ENCODE measurements at places on chromosomes 13 and 19.
A peak's percentile ranks its signal among the peaks of the same experiment; 100 is the strongest.

DNA sequence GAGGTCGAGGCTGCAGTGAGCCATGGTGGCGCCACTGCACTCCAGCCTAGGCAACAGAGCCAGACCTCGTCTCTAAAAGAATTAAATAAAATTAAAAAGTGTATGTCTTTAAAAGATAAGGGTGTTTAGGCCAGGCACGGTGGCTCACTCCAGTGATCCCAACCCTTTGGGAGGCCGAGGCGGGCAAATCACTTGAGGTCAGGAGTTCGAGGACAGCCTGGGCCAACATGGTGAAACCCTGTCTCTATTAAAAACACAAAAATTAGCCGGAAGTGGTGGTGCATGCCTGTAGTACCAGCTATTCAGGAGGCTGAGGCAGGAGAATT is 7.5 kb upstream of the SDHAF1 start:
- peaks cover 28% of the 10 kb centered on the region for H3K27me3 ChIP-seq
- H3K36me3 ChIP-seq, result no peaks in the 10 kb centered on the region
- no peak overlapping the region for H3K4me3 ChIP-seq
- no peak overlapping the region for H3K27ac ChIP-seq
- DNase-seq, result no peak

DNA sequence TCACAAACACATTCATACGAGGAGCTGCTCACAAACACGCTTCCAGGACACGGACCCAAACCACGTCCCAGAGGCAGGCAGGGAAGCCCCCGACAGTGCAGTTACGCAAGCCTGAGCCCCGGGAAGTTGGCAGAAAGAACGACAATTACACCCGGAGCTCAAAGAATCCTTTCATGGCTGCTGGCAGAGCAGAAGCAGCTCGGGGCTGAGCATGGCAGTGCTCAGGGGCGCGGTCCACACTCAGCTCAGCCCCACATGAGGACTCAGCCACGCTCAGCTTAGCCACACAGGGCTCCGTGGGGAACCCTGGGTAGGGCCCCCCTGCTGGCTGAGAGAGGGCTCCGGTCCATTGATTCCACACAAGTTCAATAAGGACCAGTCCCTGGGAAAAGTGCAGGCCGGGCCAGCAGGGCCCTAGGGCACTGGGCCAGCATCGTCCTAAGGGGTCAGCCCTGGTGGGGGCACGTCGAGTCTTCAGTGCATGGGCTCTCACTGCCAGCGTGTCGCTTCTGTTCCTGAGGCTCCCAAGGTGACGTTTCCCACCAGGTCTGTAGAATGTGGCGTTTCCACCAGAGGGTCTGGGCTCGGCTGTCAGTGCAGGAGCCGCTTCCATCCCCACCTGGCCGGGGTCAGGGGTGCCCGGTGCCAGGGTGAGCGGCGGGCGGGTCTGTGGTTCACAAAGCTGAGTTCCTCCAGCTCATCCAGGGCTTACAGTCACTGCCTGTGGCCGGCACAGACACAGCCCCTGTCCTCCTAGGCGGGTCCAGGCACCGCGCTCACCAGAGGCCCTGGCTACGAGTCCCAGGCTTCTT is 23.1 kb downstream of the GAS6 start:
- DNase-seq, result no peak
- H3K4me1 ChIP-seq, result peaks cover 35% of the 10 kb centered on the region
- no peak overlapping the region for H3K4me3 ChIP-seq
- H3K27me3 ChIP-seq, result no peaks in the 10 kb centered on the region
- H3K36me3 ChIP-seq, result no peaks in the 10 kb centered on the region
- peak overlapping the region; percentile 43 for H3K27ac ChIP-seq

- no peaks in the 10 kb centered on the region for H3K27me3 ChIP-seq
- no peak overlapping the region for H3K27ac ChIP-seq
- H3K36me3 ChIP-seq, result no peaks in the 10 kb centered on the region
- H3K4me1 ChIP-seq, result no peaks in the 10 kb centered on the region
Observed at GRCh38 chr19:3642987-3643673, 16.5 kb upstream of the CACTIN start.

- no peaks in the 10 kb centered on the region for H3K27me3 ChIP-seq
- H3K36me3 ChIP-seq, result no peaks in the 10 kb centered on the region
- DNase-seq, result peak; percentile 81
Observed at GRCh38 chr19:51097166-51097738, 11.0 kb downstream of the CTU1 start.

DNA sequence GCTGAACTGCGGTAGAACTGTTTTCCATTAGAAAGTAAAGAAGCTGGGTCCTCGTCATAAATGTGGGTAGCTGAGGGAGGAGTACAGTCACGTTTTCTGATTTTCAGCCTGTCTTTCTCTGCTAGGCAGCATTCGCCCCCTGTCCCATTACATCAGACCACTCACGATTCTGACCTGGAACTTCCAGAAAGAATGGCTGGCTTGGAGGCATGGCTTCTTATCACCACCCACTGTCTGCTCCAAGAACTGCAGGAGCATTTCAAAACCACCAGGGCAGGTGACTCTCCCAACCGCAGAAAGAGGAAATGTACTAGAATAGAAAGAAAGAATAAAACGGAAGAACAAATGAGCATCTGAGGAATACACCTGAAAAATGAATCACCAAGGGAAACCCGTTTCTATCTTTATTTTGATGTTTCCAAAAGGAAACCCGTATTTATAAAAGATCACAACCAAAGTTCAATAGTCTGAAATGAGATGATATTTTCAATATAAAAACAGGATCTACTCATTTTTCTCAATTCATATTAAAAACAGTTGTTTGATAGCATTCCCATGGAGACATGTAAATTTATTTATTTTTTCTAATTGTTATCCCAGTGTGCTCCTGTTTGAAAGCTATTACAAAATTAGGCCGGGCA is 22.1 kb upstream of the POMP start:
- no peak overlapping the region for H3K27ac ChIP-seq
- no peak overlapping the region for H3K4me3 ChIP-seq
- DNase-seq, result peak; percentile 79
- no peaks in the 10 kb centered on the region for H3K27me3 ChIP-seq
- no peaks in the 10 kb centered on the region for H3K4me1 ChIP-seq

DNA sequence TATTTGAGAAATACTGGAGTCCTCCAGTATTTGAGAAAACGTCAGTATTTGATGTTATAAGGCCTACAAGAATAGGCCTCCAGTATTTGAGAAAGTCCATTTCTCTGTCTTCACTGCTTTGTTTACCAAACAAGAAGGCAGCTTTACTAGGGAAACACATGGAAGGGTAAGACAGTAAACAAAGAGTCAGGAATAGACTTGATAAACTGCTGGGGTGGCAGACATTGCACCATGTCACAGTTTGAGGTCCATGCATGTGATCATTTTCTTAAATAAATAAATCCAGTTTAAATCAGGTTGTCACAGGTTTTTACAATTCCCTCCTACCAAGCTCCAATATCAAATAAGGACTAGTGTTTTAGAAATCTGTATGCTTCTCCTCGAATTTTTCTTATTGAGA is 1431.0 kb upstream of the SPRY2 start:
- DNase-seq, result no peak
- no peaks in the 10 kb centered on the region for H3K36me3 ChIP-seq
- H3K27me3 ChIP-seq, result no peaks in the 10 kb centered on the region
- peak overlapping the region; percentile 36 for H3K27ac ChIP-seq
- peaks cover 4% of the 10 kb centered on the region for H3K4me1 ChIP-seq

DNA sequence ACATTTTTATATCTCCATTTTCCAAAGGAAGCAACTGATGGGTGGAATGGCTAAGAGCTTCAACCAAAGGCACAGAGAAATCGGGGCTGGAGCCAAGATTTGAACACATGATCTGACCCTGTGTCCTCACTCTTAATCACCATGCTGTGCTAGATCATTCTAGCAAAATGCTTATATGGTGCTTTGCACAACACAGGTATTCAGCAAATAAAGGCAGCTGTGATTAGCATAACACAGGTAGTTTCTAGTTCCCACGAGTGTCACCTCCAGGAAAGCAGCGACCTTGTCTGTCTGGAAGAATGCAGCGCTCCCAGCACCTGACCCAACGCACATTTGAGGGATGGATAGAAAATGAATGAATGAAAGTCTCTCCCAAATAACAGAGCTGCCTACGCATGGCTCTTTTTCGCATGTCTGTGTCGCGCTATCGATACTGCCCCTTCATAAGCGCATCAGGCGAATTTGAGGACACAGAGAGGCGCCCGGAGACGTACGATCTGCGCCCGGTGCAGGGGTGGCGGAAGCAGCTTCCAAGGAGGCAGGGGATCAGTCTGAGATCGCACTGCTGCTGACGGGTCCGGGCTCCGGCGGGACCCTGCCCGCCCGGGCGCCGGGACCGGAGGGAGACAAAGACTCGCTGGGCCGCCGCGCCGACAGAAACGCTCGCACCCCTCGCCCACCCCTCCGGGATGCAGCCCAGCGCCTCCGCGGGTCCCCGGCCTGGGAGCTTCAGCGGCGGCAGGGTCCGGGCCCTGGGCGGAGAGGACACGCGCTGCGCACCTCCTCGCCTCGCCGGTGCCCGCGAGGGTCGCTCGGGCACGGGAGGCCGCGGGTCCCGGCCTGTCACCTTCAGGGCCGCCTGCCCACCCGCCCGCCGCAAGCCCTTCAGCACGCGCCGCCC is 609 bp downstream of the EPS15L1 start:
- H3K4me1 ChIP-seq, result peaks cover 14% of the 10 kb centered on the region
- peak overlapping the region; percentile 76 for H3K4me3 ChIP-seq
- peak overlapping the region; percentile 78 for H3K27ac ChIP-seq
- DNase-seq, result peak; percentile 39
- no peaks in the 10 kb centered on the region for H3K36me3 ChIP-seq

DNA sequence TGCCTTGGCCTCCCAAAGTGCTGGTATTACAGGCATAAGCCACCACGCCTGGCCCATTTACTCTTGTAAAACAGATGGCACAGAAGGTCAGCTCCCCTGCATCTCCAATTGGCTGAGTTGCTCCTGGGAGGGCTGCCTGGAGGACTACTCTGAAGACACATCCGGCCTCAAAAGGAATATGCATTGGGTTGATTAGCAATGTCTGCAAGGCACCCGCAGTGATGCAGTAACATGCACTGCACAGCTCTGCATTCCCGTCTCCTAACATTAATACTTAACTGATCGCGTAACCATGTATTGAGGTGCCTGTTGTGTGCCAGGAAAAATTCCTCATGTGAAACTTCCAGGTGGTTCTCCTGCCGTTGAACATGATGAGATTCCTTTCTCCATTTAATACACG is 5.0 kb downstream of the ELAVL3 start:
- H3K27me3 ChIP-seq, result peaks cover 35% of the 10 kb centered on the region
- no peak overlapping the region for H3K27ac ChIP-seq
- no peak for DNase-seq
- H3K36me3 ChIP-seq, result no peaks in the 10 kb centered on the region

- H3K27me3 ChIP-seq, result no peaks in the 10 kb centered on the region
- peak overlapping the region; percentile 97 for H3K27ac ChIP-seq
- peaks cover 23% of the 10 kb centered on the region for H3K4me1 ChIP-seq
- H3K4me3 ChIP-seq, result no peak overlapping the region
- no peaks in the 10 kb centered on the region for H3K36me3 ChIP-seq
Observed at GRCh38 chr19:16262618-16263017, 62.0 kb upstream of the KLF2 start.

DNA sequence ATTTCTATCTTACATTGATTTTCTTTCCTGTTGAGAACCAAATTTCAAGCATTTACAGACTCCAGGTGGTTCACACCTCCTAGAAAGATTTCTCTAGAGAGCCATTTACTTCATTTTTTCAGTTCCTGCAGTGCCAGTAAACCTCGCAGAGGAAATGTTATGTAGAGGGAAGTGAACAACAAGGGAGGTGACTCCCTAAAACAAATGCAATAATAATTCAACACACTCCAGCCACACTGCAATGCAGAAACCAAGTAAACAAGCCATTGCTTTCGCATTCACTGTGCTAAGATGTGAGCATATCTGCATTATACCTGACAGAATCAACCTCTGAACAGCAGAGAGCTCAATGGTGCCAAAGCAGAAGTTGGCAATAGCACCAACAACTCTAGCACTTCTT is 215.1 kb downstream of the RBM26 start:
- no peak overlapping the region for H3K4me3 ChIP-seq
- H3K27me3 ChIP-seq, result no peaks in the 10 kb centered on the region
- no peaks in the 10 kb centered on the region for H3K36me3 ChIP-seq
- H3K27ac ChIP-seq, result no peak overlapping the region

GRCh38 chr13:47858042-47859025 is 142.7 kb downstream of the SUCLA2 start:
- no peaks in the 10 kb centered on the region for H3K4me1 ChIP-seq
- no peaks in the 10 kb centered on the region for H3K36me3 ChIP-seq
- H3K27ac ChIP-seq, result no peak overlapping the region
- peak; percentile 13 for DNase-seq

- H3K27me3 ChIP-seq, result no peaks in the 10 kb centered on the region
- H3K27ac ChIP-seq, result no peak overlapping the region
- no peak overlapping the region for H3K4me3 ChIP-seq
- no peaks in the 10 kb centered on the region for H3K4me1 ChIP-seq
- DNase-seq, result no peak
- H3K36me3 ChIP-seq, result no peaks in the 10 kb centered on the region
Observed at GRCh38 chr13:85640727-85641126, 158.5 kb downstream of the SLITRK6 start.

GRCh38 chr13:108924541-108924940 is 295.1 kb downstream of the MYO16 start:
- H3K36me3 ChIP-seq, result no peaks in the 10 kb centered on the region
- no peaks in the 10 kb centered on the region for H3K27me3 ChIP-seq
- no peaks in the 10 kb centered on the region for H3K4me1 ChIP-seq
- DNase-seq, result no peak
- no peak overlapping the region for H3K4me3 ChIP-seq

GRCh38 chr19:17234911-17235299 is 8.9 kb downstream of the OCEL1 start:
- H3K27me3 ChIP-seq, result no peaks in the 10 kb centered on the region
- peak overlapping the region; percentile 53 for H3K27ac ChIP-seq
- DNase-seq, result no peak
- H3K4me1 ChIP-seq, result peaks cover 29% of the 10 kb centered on the region

DNA sequence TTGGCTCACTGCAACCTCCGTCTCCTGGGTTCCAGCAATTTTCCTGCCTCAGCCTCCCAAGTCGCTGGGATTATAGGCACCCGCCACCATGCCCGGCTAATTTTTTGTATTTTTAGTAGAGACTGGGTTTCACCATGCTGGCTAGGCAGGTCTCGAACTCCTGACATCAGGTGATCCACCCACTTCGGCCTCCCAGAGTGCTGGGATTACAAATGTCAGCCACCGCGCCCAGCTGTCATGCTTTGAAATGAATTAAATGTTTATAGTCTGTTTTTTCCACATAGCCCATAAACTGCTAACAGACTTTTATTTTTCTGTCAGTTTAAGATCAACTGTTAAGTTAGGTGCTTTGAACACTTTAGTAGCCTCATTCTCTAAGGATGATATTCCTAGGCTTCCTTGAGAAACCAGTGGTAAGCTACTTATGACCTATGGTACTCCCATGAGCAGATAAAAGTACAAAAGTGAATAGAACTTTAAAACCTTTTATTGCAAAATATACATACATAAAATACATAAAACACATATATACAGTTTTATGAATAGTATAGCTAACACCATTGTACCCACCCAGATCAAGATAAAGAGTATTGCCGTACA is 13.6 kb downstream of the TPP2 start:
- no peak overlapping the region for H3K4me3 ChIP-seq
- H3K4me1 ChIP-seq, result no peaks in the 10 kb centered on the region
- H3K36me3 ChIP-seq, result no peaks in the 10 kb centered on the region
- H3K27me3 ChIP-seq, result no peaks in the 10 kb centered on the region

GRCh38 chr19:12952488-12953137 is 4.4 kb downstream of the GADD45GIP1 start:
- no peak for DNase-seq
- no peaks in the 10 kb centered on the region for H3K27me3 ChIP-seq
- H3K27ac ChIP-seq, result peak overlapping the region; percentile 73
- no peak overlapping the region for H3K4me3 ChIP-seq
- no peaks in the 10 kb centered on the region for H3K36me3 ChIP-seq

- H3K36me3 ChIP-seq, result no peaks in the 10 kb centered on the region
- H3K4me3 ChIP-seq, result no peak overlapping the region
- no peak for DNase-seq
- no peaks in the 10 kb centered on the region for H3K4me1 ChIP-seq
- peak overlapping the region; percentile 2 for H3K27ac ChIP-seq
- H3K27me3 ChIP-seq, result no peaks in the 10 kb centered on the region
Observed at GRCh38 chr13:54004026-54004699, 975.5 kb downstream of the OLFM4 start.

All from hepatocyte (in vitro differentiated cells).